ENCODE measurements at places on chromosomes 1 and 21.
A peak's percentile ranks its signal among the peaks of the same experiment; 100 is the strongest.

DNA sequence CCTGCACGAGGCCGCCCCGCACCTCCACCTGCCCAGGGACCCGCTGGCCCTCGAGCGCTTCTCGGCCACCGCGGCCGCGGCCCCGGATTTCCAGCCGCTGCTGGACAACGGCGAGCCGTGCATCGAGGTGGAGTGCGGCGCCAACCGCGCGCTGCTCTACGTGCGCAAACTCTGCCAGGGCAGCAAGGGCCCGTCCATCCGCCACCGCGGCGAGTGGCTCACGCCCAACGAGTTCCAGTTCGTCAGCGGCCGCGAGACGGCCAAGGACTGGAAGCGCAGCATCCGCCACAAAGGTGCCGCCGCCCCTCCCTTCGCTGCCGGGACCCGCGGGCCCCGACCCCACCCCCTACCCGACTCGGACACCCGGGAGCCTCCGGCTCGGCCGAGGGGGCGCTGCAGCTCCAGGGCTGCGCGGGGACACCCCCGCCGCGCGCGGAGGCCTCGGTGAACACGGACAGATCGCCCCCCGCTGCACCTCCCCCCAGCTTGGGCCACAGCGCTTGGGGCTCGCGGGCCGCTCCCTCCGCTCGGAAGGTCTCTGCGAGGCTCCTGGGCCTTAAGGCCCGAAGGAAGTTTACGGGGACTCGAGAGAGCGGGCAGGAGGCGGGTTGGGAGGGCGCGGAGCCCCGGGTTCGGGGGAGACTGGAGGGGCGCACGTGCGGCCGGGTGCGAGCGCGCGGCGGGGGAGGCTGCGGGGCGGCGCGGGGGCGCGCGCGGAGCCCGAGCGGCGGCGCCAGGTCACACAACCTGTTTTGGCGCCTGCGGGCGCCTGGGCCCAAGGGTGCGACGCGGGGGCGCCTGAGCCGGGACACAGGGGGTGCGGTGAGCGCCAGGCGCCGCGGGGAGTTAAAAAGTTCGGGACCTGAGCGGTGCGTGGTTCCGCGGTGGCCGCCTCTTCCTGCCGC is 1.2 kb downstream of the SAMD11 start:
- no peak for DNase-seq

- DNase-seq, result no peak
Measured at GRCh38 chr1:32702599-32703478, at the start of gene SYNC. Gene SYNC, minus strand, starts transcription at chr1:32702770. Its CDS starts 110 bp downstream, at chr1:32702660.

GRCh38 chr1:226945858-226946245 is 5.8 kb downstream of the COQ8A start:
- DNase-seq, result no peak

DNA sequence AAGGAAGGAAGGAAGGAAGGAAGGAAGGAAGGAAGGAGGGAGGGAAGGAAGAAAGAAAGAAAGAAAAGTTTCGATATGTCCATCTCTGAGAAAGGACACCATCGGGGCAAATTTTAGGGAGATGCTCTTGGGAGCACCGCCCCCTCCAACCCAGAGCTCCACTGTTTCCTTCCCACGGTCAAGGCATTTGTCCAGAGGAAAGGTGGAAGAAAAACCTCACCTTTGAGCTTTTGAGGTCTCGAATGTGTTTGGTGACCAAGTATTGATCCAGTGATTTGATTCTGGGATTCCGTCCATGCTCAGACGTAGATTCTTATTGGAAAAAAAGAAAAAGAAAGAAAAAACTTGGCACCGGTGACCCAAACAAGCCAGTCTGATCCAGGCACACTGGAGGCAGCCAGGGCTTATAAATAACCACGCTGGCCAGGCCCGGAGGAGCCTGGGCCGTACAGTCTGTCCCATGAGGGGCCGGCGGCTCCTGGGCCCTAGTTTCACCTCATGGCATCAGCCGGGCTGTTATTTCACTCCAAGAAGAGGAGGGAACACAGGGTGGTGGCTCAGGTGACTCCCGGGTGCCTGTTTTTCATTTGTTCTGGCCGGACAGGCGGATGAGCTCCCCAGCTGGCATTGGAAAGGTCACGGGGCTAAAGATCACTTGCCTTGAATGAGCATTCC is 36.1 kb upstream of the SLC25A33 start:
- DNase-seq, result no peak

GRCh38 chr1:115052454-115053083 is 22.9 kb downstream of the TSHB start:
- DNase-seq, result peak; percentile 75

GRCh38 chr1:89635825-89636815 is 3.2 kb downstream of the LRRC8C start:
- peak; percentile 54 for DNase-seq

GRCh38 chr1:163583661-163584181 is 262.0 kb downstream of the NUF2 start:
- DNase-seq, result no peak

DNA sequence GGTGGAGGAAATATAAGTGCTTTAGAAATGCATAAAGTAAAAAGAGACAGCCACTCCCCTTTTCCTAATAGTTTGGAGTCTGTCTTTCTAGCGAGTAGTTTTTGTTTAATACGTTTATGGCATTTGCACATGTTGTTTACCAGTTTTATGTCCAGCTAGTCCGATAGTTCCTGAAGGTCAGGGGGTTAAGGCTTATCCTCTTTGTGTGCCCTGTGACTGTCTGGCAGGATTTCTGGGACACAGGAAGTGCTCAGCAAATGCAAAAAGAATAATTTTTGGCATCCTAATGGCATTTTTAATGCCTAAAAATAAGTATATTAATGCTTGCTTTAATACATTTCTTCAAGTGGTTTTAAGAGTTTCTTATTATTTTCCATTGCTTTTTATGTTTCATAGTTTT is 58.4 kb downstream of the DYRK1A start:
- no peak for DNase-seq

DNA sequence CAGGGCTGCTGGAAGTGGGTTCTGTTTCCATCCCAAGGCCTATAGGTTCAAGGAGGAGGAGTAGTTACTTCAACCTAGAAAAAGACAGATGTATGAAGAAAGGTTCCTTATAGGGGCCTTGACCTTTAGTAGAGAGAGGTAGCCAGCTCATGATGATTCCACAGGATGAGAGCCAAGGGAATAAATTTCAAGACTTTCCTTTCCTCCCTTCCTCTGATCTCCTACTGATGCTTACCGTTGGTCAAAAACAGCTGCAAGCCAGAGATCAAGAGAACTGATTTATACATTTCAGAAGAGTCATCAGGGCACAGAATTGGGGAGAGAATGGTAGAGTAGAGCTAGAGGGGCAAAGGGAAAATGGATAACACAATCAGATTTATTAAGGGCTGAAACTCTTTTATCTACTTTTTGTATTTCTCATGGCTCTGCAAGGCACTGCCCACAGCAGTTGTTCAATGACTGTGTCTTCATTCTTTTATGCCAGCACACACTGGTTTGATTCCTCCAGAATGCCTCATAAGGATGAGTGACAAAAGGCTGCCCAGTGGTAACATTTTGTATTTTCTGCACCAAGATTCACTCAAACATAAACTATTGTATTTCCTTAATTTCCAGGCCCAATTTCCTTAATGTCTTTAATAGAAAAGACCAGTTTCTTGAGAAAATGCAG is 37.4 kb downstream of the AK5 start:
- DNase-seq, result no peak

DNA sequence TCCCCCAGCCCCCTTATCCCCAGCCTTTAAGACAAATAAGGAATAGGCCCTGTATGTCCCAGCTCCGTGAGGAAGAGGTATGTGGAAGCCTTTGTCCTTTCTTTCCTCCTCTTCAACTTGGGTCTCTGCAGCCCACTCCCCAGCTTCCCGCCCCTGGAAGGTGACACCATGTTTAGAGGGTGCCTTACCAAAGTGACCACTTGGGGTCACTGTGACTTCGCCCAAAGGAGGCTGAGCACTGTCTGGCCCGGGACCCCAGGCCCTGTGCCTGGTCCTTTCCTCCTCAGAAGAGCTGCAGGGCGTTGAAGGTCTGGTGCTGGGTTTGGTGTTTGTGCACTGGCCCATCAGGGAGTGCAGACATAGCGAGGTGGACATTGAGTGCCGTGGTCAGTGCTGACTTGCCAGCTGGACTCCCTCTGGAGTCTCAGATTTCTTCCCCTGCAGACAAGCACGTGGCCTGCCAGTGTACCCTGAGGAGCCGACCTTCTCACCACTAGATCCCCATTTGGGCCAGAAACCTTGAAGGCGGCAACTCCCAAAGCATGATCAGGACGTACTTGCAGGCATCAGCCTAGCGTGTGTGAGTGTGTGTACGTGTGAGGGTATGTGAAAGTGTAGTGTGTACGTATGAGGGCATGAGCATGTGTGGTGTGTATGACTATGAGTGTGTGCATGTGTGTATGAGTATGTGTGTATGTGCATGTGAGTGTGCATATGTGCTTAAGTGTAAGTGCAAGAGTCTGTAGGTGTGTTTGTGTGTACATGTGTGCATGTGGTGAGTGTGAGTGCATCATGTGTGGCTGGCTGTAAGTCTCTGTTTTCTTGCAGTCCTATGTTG is 181.4 kb upstream of the KIAA0040 start:
- DNase-seq, result no peak

DNA sequence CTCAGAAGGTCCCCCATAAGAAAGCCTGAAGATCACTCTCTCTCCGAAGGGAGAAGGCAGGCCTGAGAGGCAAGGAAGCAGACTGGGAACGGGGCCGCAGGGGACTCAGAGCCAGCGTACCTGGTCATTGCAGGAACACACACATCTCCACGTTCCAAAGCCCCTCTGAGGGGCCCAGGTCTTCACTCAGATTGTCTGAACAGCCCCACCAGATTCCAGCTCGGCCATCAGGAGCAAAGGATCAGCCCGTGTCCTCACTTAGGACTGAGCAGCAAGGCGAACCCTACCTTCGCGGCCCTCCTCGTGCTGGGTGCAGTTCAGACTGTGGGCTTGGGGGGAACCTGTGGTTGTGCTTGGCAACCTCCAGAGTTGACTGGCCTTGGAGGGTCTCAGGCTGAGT is 43.9 kb upstream of the SOX13 start:
- no peak for DNase-seq

DNA sequence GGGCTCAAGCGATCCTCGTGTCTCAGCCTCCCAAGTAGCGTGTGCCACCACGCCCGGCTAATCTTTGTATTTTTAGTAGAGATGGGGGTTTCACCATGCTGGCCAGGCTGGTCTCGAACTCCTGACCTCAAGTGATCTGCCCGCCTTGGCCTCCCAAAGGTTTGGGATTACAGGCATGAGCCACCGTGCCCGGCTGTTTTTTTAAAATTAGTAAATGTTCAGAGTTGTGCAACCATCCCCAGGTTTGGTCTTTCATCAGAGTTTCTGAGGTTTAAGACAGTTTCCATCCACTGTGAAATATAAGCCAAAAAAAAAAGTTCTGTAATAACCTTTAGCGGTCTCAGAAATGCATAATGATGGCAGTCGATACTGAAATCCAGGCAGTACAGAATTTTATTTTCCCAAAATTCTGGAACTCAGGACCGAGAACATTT is 550 bp upstream of the SYT11 start:
- no peak for DNase-seq

GRCh38 chr1:17412093-17412870 is 27.2 kb downstream of the RCC2 start:
- no peak for DNase-seq

GRCh38 chr1:43432171-43432860 is 21.4 kb downstream of the HYI start:
- DNase-seq, result no peak

DNA sequence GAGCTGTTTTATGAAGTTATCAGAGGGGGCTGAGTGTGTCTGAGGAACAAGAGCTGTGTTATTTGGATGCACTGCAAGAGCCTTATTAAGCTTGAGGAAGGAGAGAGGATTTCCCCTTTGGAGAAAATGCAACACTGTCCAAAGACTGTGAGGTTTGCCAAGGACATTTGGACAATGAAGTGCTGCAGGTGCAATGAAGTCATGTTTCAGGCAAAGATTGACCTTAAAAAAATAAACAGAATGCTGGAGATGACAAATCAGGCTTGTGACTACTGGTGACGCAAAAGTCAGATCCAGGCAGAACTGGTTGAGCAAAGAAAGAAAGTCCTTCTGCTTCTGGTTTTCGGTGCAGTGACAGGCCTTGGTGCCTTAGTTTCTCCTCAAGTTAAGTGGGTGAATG is 125.2 kb upstream of the KIAA0040 start:
- DNase-seq, result no peak

DNA sequence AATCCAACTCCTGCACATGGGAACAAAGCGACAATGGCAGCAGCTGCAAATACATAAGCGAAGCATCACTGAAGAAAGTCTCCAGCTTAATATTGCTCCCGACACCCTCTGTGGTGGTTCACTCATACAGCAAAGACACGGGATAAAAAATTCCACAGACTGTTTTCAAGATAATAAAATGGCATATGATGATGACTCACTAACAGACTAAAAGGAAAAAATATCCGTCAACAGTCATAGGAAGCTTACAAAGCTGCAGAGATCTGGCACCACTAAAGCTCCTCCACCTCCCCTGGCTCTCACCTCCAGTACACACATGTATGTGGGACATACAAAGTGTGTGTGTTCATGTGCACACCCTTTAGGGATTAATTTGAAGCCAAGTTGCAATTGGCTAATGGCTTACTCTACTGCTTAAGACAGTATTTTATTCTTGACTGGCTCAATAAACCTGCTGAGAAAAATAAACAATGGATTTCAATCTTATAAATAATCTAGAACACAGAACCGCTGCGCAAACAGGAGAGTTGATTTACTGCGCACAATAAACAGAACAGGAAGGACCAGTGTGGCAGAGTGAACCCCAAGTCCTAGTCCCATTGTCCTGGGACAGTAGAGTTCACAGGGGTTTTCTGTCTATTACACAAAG is 94.4 kb downstream of the SLC45A1 start:
- DNase-seq, result no peak

GRCh38 chr1:167278497-167278896 is 57.8 kb downstream of the POU2F1 start:
- no peak for DNase-seq

GRCh38 chr1:97560714-97561113 is 360.1 kb downstream of the DPYD start:
- no peak for DNase-seq

DNA sequence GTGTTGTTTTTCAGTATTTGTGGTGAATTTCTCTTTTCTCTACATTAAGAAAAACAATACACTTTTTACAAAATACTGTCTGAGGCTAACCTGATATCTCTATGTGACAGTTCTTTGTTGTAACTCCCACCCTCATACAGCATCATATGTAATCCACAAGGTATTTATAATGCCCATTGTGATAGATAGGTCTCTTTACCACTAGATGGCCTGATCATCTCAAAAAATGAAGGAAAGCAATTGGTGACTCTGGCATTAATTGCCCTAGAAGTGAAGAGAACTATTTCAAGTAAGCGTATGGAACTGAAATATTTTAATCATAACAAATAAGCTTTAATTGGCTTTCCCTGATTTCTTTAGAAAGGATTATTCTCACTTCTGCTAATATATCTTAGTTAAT is 36.2 kb upstream of the HFM1 start:
- DNase-seq, result no peak

GRCh38 chr1:241447031-241447644 is 72.4 kb downstream of the FH start:
- DNase-seq, result no peak

GRCh38 chr1:179340918-179341317 is 24.9 kb upstream of the AXDND1 start:
- DNase-seq, result no peak

DNA sequence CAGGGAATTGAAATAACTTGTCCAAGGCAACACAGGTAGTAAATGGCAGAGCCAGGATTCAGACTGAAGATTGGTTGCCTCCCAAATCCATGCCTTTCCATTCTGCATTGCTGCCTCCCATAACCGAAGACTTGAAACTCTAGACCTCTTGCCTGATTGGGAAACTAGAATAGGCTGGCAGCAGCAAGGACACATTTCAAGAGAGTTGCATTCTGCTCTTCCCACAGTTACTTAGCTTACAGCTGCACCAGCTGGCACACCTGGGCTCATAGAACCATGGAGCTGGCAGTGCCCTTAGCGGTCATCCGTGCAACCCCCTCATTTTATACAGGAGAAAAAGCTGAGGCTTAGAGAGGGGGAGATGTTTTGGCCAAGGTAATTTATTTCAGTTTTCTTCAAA is 8.0 kb downstream of the TRNAU1AP start:
- DNase-seq, result no peak

Data from CD4-positive, alpha-beta T cell treated with Interleukin-2 at 100 ng/mL for 4 hours (primary cell).